ENCODE measurements at places on chromosomes 7 and 10. TPM values are rescaled to one million over a fixed set of nuclear protein-coding genes. Genes with fewer than 3 reads are reported as not detected.

GRCh38 chr10:112807013-112807412, 143.0 kb upstream of the TCF7L2 start:
- DNase-seq = no peak

- DNase-seq = no peak
Observed at GRCh38 chr7:134278502-134279153, 38.1 kb downstream of the SLC35B4 start.

- DNase-seq = no peak
Observed at GRCh38 chr10:97001183-97001991, 169.3 kb downstream of the LCOR start.

DBNL gene
- 57.8 TPM for total RNA-seq

NEUROG3 gene
- total RNA-seq = 0.39 TPM

All from activated T-cell treated with anti-CD3 and anti-CD28 coated beads, Interleukin-2, amount 50 U/mL, for 72 hours (primary cell).